ENCODE measurements at places on chromosomes 7 and 10.

GRCh38 chr7:157577061-157577460 lies 240.3 kb downstream of the DNAJB6 start:
- no peak for DNase-seq

- DNase-seq, result no peak
Measured at GRCh38 chr7:52569151-52569550, 466.3 kb upstream of the POM121L12 start.

GRCh38 chr10:366186-366585 lies 230.9 kb downstream of the ZMYND11 start:
- no peak for DNase-seq

DNA sequence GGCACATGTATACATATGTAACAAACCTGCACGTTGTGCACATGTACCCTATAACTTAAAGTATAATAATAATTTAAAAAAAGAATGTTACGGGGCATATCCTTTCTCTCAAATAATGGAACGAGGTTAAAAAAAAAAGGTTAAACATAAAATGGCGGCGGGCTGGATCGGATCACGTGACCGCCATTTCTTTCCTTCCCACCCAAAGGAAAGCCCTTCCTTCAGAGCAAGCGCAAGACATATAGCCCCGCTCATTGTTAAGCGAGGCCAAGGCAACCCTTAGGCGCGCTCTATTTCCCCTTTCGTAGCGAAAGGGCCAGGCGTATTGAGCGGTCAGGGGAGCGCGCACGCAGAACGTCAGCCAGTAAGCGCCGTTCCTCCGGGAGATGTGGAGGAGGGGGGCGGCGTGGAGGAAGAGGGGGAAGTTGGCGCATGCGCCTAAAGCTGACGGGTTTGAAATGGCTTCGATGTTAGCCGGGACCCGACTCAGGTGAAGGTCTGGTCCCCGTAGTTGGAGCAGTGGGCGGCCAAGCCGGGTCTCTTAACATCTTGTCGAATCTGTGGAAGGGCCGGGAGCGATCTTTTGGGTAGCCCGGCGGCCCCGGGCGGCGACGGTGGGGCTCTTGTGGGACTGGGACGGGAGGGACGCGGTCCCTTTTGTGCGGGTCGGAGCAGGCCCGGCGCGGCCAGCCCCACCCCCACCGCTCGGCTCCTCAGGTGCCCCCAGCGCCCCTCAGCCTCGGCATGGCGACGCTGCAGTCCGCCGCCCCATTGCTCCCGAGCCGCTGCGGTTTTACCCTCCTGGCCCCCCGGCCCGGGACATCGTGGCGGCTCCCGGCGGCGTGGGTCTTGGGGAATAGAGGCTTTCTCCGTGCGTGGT lies at the start of gene CCAR1:
CCAR1 (plus strand) TSS at position 447 of the 880 bp plus-strand sequence. CDS start 1,266 bp downstream, outside the sequence.
- DNase-seq, result peak; percentile 96

DNA sequence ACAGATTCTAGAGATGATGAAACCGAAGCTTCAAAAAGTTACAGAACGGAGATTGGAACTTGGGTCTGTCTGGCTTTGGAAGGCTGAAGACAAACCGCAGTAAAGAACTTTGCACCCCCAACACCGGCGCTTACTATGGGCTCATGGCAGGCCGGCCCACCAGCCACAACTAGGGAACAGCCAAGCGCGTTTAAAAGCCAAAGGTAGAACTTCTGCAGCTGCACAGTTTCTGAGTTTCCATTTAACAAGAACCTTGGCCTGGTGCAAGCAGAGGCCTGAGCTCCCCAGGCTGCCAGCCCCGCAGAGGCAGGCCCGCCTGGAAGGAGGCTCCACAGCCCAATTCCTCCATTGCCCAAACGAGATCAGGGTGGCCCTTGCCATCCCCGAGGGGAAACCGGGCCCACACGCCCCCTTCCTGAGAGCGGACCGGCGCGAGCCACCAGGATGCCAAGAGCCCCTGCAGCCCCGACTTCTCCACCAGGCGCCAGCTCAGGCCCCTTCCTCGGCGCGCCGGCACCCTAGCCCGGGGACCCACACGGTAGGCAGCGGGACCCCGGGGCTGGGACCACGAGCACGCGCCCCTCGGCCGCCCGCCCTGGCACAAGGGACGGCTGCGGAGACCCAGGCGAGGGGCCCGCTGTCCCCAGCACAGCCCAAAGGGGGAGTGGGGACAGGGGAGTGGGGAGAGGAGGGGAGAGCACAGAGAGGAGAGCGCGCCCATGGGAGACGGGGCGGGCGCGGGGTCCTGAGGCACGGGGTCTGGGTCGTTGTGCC lies 566 bp downstream of the MAD1L1 start:
- DNase-seq, result peak; percentile 59

Data from nephron progenitor cell (in vitro differentiated cells).